ENCODE measurements at places on chromosomes 6 and 20.

DNA sequence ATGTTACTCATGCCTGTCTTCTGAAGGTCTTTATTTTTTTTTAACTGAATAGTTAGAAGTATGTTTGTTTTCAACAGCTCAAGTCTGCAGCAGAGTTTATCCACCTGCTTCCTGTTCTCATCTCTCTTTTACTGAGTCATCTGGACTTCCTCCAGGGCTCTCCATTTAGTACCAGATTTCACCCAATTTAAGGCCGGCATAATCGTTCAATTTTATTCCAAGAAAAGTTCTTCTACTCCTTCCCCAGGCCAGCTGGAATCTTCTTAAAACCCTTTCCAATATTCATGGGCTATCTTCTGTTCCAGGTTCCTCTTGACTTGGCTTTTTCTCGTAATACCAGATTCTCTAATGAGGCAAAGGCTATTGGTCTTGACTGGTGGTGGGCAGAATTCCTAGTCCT lies 79.0 kb upstream of the LAMA2 start:
- DNase-seq = no peak

DNA sequence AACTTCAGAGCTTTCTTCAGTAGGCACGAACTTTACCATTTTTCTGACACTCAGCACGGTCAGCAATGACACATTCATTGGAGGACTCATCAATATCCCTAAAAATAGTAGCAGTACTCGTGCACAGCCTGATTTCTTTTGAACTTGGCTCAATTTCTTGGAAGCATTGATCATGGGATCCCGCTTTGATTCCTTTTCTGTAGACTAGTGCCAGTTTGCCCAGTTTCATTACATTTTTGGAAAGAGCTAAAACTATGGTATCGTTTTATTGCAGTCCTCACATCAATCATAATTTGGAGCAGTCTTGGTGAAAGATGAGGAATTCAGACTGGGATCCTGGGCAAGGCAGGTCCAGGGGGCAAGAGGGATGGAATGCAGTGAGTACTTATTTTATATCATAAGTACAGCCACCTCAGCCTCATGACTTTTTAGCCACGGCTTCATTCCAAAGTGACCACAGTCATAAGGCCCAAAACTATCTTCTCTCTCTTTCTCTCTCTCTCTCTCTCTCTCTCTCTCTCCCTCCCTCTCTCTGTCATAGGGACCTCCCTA lies 170.9 kb upstream of the AKAP12 start:
- no peak for DNase-seq

GRCh38 chr6:111603685-111604084 lies 2.0 kb downstream of the TRAF3IP2 start:
- DNase-seq = no peak

- peak; percentile 16 for DNase-seq
Measured at GRCh38 chr6:35392111-35392702, 49.8 kb downstream of the PPARD start.

DNA sequence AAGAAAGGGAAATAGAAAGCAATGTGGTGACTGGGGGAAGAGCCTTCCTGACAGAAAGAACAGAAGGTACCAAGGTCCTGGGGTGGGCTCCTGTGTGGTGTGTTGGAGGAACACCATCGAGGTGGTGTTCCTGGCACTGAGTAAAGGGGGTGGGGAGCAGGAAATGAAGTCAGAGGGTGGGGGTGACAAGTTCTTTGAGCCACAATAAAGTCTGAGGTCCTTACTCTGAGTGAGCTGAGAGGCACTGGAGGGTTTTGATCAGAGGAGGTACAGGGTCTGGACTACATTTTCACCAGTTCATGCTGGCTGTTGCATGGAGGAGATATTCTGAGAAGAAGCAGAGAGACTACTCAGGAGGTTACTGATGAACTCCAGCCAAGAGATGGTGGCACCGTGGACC lies 198.2 kb downstream of the GMPR start:
- DNase-seq = no peak

- DNase-seq = no peak
Measured at GRCh38 chr20:60372822-60373221, 414.6 kb downstream of the CDH26 start.

DNA sequence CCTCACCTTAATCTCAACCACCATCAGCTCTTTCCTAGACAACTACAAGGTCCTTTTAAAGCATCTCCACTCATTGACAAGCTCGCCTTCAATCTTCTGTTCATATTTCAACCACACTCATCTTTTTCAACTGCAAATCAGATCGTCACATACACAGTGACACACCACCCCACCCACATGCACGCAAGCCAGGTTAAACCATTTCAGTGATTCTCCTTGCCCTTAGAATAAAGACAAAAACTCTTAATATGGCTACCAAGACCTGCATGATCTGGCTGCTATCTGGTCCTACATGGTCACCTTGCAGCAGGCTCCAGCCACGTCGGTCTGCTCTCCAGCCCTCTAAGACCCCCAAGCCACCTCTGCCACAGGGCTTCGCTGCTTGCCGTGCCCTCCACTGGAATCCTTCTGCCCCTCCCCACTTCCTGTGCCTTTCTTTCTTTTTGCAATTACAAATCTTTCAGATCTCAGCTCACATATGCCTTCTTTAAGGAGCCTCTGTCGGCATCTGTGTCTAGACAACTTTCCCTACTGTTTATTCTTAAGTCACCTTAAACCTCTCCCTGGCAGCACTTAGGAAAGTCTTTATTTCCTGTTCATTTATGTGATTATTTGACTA lies 507.3 kb upstream of the ARID1B start:
- no peak for DNase-seq

Data from NCI-H1105 (cell line).